IMR-90 (cell line): ENCODE measurements at places on chromosomes 1 and 21. TPM values are rescaled to one million over a fixed set of nuclear protein-coding genes. Genes with fewer than 3 reads are reported as not detected.
A peak's percentile ranks its signal among the peaks of the same experiment; 100 is the strongest.

DNA sequence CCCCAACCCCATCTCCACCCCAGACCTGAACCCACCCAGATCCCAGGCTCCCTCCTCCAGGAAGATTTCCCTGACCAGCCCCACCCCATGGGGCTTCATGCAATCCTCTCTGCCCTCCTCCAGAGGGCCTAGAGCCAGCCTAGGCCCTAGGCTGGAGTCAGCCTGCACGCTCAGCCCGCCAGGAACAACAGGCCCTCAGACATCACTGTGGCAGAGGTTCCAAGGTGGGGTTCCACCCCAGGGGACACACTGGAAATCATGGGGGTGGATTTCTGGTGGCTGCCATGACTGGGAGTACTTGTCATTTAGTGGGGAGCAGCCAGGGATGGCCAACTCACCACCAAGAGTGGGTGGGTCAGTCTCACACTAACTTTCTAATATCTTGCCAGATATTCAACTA, 122.0 kb downstream of the GLIS1 start:
- peak; percentile 26 for DNase-seq
- no peak overlapping the region for H3K27ac ChIP-seq
- peaks cover 11% of the 10 kb centered on the region for H3K4me1 ChIP-seq

DNA sequence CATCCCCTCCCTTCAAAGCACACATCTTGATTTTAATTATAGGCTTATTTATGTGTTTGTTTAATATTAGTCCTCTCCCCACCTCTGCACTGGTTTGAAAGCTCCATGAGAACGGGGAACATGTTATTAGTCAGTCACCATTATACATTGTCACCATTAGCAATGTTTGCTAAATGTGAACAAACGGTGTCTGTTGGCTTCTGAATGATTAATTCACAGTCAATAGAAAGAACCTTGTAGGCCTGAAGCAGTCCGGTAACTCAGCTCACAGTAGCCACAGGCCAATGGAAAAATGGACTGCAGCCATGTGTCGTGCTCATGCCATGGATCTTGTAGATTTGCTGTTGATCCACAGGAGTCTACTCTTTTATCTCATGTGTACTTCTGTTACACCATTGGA, 49.7 kb upstream of the NHLH2 start:
- no peak for DNase-seq
- H3K4me3 ChIP-seq = no peak overlapping the region
- H3K4me1 ChIP-seq = no peaks in the 10 kb centered on the region
- H3K27ac ChIP-seq = no peak overlapping the region
- H3K36me3 ChIP-seq = no peaks in the 10 kb centered on the region
- H3K27me3 ChIP-seq = no peaks in the 10 kb centered on the region

The NBPF15 gene
- total RNA-seq = 30.3 and 31.0 TPM in 2 replicates

DNA sequence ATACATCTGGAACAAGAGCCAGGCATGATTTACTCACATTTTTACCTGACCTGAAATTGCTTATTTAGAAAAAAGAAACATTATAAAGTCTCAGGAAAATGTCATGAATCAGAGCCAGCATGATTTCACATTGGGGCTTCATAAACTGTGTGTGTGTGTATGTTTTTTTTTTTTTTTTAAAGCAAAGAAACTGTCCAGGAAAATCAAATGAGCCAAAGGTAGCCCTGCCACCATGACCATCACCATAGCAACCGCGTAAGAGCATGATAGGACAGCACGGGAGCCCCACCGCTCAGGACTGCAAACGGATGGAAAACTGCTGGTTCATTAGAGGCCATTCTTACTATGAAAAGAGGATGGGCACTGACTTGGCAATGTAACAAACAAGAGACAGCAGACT, 139.2 kb downstream of the NTMT2 start:
- H3K4me3 ChIP-seq = no peak overlapping the region
- no peaks in the 10 kb centered on the region for H3K27me3 ChIP-seq
- H3K36me3 ChIP-seq = no peaks in the 10 kb centered on the region
- no peak overlapping the region for H3K27ac ChIP-seq
- DNase-seq = no peak

GRCh38 chr1:67250051-67250653, 57.5 kb upstream of the IL12RB2 start:
- H3K4me1 ChIP-seq = no peaks in the 10 kb centered on the region
- H3K27ac ChIP-seq = no peak overlapping the region
- H3K27me3 ChIP-seq = no peaks in the 10 kb centered on the region
- no peak for DNase-seq

DNA sequence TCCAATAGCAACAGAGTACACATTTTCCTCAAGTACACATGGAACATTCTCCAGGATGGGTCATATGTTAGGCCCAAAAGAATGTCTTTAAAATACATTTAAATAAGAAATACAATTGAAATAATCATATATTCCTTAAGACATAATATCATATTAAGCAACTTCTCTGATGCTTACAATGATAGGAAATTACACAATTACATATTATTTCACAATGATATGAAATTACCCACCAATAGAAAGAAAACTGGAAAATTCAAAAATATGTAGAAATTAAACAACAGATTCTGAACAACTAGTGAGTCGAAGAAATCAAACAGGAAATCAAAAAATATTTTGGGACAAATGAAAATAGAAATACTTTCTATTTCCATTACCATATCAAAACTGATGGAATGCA, 45.6 kb downstream of the FLVCR1 start:
- H3K36me3 ChIP-seq = peaks cover 6% of the 10 kb centered on the region
- no peak for DNase-seq
- no peaks in the 10 kb centered on the region for H3K4me1 ChIP-seq
- no peak overlapping the region for H3K27ac ChIP-seq
- no peak overlapping the region for H3K4me3 ChIP-seq
- peaks cover 5% of the 10 kb centered on the region for H3K27me3 ChIP-seq

GRCh38 chr1:38677311-38677710, 182.3 kb downstream of the RRAGC start:
- no peak overlapping the region for H3K4me3 ChIP-seq
- no peak for DNase-seq
- no peaks in the 10 kb centered on the region for H3K27me3 ChIP-seq
- H3K27ac ChIP-seq = no peak overlapping the region

DNA sequence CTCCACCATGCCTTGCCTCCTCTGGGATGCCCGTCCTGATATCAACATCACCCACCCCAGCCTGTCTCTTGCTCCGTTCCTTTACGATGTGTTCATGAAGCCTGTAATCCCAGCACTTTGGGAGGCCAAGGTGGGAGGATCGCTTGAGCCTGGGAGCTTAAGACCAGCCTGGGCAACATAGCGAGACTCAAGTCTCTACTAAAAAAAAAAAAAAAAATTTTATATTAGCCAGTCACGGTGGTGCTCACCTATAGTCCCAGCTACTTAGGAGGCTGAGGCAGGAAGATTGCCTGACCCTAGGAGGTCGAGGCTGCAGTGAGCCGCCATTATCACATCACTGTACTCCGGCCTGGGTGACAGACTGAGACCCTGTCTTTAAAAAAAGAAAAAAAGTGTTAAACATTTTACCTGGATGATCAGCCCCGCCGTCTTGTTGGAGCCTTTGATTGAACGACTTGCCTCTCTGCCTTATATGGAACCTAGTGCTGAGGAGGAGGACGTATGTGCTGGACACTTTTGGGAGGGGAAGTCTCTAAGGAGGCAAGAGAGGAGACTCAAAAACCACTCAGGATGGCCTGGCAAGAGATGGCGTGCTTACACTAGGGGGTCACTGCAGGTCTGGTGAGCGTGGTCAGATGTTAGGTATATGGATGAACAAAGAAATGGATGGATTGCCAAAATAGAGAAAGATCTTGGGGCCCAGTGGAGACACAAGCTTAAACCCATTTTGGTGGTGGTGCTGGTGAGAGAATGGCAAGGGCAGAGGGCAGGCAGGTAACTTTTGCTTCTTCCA, 80.5 kb upstream of the IFFO2 start:
- no peak overlapping the region for H3K27ac ChIP-seq
- no peaks in the 10 kb centered on the region for H3K36me3 ChIP-seq
- no peak overlapping the region for H3K4me3 ChIP-seq
- peaks cover 42% of the 10 kb centered on the region for H3K27me3 ChIP-seq

DNA sequence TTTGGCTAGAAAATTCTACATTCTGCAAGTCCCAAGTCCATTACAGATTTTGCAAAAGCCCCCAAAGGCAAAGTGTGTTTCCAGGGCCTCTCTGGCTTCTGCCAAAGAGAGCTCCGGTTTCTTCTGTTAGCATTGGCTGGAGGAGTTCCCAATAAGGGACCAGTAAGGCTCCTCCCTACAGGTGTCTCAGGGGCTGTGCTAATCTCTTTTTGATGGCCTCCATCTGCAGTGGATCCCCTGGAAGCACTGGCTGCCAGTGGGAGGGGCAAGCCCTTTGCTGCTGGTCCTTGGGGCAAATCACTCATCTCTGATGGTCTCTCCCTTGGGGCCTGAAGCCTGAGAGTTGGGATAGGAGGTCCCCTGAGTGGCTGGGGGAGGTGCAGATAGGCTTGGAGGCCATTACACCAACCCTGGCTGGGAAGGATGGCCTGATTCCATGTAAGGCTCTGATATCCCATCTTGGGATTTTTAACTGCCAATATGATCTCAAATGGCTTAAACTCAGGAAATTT, 89.1 kb upstream of the USP24 start:
- H3K4me3 ChIP-seq = no peak overlapping the region
- no peaks in the 10 kb centered on the region for H3K36me3 ChIP-seq
- no peak for DNase-seq
- no peaks in the 10 kb centered on the region; the same call in 1 of the 2 replicates for H3K27me3 ChIP-seq

The PGM1 gene
- total RNA-seq = 82.5 and 94.5 TPM in 2 replicates

DNA sequence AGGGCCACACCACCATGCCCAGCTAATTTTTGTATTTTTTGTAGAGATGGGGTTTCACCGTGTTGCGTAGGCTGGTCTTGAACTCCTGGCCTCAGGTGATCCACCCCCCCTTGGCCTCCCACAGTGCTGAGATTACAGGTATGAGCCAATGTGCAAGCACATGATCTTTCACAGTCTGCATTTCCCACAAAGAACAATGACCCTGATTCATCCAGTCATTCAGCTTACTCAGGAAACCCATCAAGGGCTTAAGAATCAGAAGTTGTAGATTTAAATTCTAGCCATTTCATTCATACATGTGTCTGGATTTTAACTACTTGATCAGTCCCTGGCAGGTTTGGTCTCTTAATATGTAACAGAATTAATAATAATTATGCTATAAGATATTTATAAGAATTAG, 2065.7 kb downstream of the MRPL39 start:
- H3K36me3 ChIP-seq = no peaks in the 10 kb centered on the region
- no peaks in the 10 kb centered on the region for H3K4me1 ChIP-seq
- no peaks in the 10 kb centered on the region for H3K27me3 ChIP-seq

The FAM3B gene
- not detected in 2 replicates for total RNA-seq

- no peaks in the 10 kb centered on the region for H3K36me3 ChIP-seq
- H3K27ac ChIP-seq = no peak overlapping the region
- H3K4me1 ChIP-seq = no peaks in the 10 kb centered on the region
- H3K27me3 ChIP-seq = peaks cover 1% of the 10 kb centered on the region; the same call in 1 of the 2 replicates
Measured at GRCh38 chr1:110542725-110543124, 23.8 kb upstream of the KCNA10 start.

DNA sequence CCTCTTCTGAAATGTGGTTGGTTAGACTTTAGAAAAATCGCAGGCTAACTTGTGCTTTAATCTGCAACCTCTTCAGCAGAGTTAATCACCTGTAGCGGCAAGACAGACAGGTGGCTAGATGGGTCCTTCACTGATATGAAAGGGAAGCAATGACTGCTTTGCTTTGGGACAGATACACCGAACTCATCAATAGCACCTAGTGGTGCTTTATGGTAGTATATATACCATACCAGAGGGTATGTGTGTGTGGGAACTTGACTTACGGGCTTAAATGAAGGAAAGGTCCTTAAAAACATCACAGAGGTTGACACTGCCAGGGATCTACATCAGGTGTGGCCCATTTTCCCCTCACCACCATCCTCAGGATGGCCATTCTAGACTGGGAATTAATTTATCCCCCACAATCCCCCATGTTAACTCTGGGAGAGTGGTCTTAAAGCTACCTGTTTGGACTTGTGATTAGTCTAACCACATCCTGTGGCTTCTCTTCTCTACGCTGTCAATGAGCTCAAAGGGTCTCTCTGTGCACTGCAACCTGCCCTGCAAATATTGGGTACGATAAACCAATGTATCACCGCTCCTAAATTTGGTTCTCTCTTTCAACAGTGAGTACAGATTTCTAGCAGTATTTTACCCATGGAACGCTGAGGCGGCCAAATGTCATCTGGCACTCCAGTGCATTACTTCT, 162.7 kb downstream of the SIPA1L2 start:
- H3K27ac ChIP-seq = no peak overlapping the region
- peaks cover 1% of the 10 kb centered on the region; the same call in 1 of the 2 replicates for H3K4me1 ChIP-seq
- H3K36me3 ChIP-seq = peaks cover 8% of the 10 kb centered on the region
- H3K27me3 ChIP-seq = no peaks in the 10 kb centered on the region
- no peak overlapping the region for H3K4me3 ChIP-seq

The GDAP2 gene
- total RNA-seq = 26.7 and 27.1 TPM in 2 replicates

The NTNG1 gene
- total RNA-seq = 2.3 and 2.8 TPM in 2 replicates

DNA sequence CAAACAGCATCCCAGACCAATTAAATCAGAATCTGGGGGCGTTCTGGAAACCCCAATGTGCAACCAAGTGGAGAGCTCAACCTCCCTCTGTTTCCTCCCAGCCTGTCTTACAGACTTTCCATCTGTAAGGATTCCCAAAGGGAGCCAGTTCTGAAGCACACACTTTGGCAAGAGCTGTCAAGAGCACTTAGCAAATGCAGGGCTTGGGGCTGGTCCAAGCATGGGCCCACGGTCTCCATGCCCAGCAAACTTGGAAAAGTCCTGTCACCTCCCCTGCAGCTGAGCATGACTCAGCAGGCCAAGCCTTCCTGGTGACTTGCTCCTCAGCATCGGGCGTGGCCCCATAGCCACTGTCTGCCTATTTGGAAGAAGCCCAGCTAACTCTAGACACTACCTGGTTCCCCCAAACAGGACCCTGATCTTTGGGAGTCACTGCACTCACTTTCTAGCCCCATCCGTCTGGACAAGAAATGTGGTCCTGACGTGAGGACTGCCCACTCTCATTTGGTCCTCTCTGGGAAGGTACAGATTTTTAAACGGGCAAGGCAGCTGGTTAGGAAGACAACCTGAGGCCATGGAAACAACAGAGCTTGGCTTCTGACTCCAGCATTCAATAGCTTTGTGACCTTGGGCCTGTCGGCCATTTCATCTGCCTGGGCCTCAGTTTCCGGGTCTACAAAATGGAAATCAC, 16.9 kb downstream of the SLC2A1 start:
- no peak overlapping the region for H3K4me3 ChIP-seq
- peaks cover 75% of the 10 kb centered on the region for H3K36me3 ChIP-seq
- peaks cover 75% of the 10 kb centered on the region for H3K4me1 ChIP-seq
- H3K27ac ChIP-seq = peak overlapping the region; percentile 98

The RSPO1 gene
- total RNA-seq = not detected in 2 replicates

The PEAR1 gene
- 2.0 and 2.8 TPM in 2 replicates for total RNA-seq

- no peak overlapping the region for H3K27ac ChIP-seq
- peaks cover 16% of the 10 kb centered on the region for H3K4me1 ChIP-seq
- no peak for DNase-seq
- H3K36me3 ChIP-seq = peaks cover 6% of the 10 kb centered on the region
- no peaks in the 10 kb centered on the region for H3K27me3 ChIP-seq
- no peak overlapping the region for H3K4me3 ChIP-seq
Measured at GRCh38 chr1:85494074-85494903, 29.3 kb upstream of the DDAH1 start.

The RNU1-1 gene
- under 0.01 TPM in 2 replicates for total RNA-seq

The EDEM3 gene
- 29.9 and 50.5 TPM in 2 replicates for total RNA-seq
